ENCODE measurements at places on chromosomes 2 and 18. TPM values are rescaled to one million over a fixed set of nuclear protein-coding genes. Genes with fewer than 3 reads are reported as not detected.
A peak's percentile ranks its signal among the peaks of the same experiment; 100 is the strongest.

GRCh38 chr2:42494355-42495233 is 812 bp upstream of the KCNG3 start:
- peak; percentile 90 for DNase-seq

DNA sequence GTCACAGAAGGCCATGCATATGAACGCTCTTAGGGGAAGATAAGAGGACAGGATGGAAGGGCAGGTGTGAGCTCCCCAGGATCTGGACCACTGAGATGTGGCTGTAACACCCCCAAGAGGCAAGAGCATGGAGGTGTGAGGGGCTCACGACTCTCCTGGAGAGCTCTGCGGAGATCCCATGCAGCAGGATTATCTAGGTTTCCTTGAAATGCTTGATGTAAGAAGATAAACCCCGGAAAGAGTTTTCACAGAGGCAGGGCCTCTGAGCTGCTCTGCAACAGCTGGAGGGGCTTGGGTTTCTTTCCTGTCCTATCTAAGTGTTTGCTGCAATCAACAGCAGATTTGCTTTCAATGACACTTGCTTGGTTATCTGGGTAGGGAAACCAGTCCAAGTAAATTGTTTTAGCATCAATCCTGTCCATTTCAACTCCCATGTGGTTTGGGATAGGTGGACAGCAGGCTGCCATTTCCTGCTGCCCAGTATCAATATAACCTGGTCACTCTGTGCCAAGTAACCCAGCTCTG is 138.9 kb downstream of the SMAD2 start:
- DNase-seq, result no peak

DNA sequence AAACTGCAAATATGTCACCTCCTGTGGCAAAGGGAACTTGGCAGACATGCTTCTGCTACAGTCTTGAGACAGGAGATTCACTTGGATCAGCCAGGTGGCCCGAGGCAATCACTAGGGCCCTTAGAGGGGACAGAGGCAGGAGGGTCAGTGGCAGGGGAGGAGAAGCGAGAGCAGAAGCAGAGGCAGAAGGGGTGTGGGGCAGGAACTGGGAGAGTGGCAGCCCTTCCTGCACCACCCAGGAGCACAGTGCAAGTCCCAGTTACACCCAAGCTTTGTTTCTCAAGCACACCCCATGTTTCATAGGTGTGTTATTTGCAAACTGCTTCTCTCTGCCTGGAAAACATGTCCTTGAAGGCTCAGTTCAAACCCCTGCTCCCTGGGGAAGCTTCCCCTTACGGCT is 309.7 kb upstream of the MYT1L start:
- DNase-seq, result no peak

The IL1F10 gene
- not detected for total RNA-seq

The ABCB11 gene
- total RNA-seq, result 0.03 TPM

The TSPYL6 gene
- total RNA-seq, result not detected

The ELOA2 gene
- total RNA-seq, result not detected

The ZC3H6 gene
- 2.0 TPM for total RNA-seq

- DNase-seq, result peak; percentile 80
Observed at GRCh38 chr2:52976143-52976949, 791.3 kb upstream of the CHAC2 start.

DNA sequence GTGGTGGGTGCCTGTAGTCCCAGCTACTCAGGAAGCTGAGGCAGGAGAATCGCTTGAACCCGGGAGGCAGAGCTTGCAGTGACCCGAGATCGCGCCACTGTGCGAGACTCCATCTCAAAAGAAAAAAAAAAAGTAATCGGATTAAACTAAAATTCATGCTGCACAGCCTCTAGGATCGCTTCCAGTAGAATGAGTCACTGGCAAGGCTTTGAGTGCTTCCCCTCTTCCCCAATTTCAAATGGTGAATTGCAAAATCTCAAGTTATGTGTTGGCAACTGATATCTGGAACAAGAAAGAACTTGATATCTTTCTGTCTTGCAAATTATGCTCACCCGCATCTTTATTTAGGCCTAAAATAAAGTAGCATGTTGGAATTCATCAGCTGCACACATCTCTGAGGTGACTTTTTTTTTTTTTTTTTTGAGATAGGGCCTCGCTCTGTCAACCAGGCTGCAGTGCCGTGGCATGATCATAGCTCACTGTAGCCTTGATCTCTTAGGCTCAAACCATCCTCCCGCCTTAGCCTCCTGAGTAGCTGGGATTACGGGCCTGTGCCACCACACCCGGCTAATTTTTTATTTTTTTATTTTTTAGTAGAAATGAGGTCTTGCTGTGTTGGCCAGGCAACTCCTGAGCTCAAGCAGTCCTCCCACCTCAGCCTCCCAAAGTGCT is 12.7 kb downstream of the TTC39C start:
- DNase-seq, result no peak

DNA sequence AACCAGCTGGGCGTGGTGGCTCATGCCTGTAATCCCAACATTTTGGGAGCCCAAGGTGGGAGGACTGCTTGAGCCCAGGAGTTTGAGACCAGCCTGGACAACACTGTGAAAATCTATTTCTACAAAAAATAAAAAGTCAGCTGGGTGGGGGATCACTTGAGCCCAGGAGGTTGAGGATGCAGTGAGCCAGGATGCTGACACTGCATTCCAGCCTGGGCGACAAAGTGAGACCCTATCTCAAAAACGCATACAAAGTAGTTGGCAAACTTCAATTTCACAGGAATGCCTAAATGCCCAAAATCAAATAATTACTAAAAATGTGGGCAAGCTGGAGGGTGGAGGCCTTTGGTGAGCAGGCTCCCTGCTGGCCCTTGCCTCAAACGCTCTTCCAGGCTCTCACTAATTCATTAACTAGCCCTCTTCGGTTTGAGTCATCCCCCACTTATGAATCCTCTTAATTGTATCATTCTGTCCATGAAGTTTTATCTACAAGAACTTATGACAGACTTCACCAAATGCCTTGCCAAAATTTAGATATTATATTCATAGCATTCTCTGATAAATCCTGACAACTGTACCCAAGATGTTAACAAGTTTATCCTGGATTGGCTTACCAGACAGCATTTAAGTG is 68.7 kb upstream of the ZFP36L2 start:
- DNase-seq, result no peak

- no peak for DNase-seq
Observed at GRCh38 chr18:9838144-9838877, 47.5 kb upstream of the TXNDC2 start.

- no peak for DNase-seq
Observed at GRCh38 chr18:70377857-70378701, 89.2 kb downstream of the SOCS6 start.

GRCh38 chr2:19369341-19369955 is 11.0 kb upstream of the OSR1 start:
- peak; percentile 59 for DNase-seq

GRCh38 chr2:222518570-222519381 is 94.4 kb downstream of the SGPP2 start:
- no peak for DNase-seq

- no peak for DNase-seq
Observed at GRCh38 chr2:136394136-136395060, 276.4 kb upstream of the CXCR4 start.

The ANKRD30BL gene
- total RNA-seq, result not detected

DNA sequence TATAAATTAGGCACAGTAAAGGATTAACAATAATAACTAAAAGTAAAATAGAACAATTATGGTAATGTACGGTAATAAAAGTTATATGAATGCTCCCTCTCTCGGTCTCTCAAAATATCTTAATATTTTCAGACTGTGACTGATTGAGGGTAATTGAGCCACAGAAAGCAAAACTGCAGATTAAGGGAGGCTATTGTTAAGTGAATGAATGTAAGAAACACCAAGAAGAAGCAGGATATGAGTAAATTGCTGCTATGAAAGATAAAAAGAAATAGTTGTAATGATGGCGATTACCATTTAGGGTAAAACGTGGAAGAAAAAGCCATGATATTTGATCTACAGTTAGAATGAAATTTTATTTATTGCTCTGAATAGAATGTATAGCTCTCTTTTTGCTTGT is 24.1 kb downstream of the GULP1 start:
- peak; percentile 59 for DNase-seq

The RSAD2 gene
- total RNA-seq, result 0.48 TPM

DNA sequence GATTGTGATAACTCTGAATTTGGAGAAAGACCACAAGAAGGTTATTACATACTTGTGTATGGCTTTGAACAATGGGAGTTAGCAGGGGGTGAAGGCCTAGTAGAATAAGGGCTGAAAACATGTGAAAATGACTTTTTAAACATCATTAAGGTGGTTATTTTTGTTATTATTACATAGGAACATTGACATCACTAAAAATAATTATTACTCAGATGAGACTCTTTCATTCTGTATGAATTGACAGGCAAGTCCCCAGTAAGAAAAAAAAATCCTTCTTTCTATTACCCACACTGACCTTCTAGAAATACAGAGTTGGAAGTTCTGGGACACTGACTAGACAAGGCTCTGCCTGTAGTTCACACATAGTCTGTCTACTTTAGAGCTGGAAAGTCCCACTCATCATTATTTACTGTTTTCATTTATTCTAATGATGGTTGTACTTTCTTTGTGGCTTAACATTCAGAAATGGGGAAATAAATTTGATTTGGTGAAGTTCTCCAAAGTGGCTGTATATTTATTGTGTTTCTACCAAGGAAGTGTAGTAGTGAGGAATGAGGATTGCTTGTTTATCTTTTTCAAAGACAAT is 219.6 kb upstream of the EPAS1 start:
- no peak for DNase-seq

DNA sequence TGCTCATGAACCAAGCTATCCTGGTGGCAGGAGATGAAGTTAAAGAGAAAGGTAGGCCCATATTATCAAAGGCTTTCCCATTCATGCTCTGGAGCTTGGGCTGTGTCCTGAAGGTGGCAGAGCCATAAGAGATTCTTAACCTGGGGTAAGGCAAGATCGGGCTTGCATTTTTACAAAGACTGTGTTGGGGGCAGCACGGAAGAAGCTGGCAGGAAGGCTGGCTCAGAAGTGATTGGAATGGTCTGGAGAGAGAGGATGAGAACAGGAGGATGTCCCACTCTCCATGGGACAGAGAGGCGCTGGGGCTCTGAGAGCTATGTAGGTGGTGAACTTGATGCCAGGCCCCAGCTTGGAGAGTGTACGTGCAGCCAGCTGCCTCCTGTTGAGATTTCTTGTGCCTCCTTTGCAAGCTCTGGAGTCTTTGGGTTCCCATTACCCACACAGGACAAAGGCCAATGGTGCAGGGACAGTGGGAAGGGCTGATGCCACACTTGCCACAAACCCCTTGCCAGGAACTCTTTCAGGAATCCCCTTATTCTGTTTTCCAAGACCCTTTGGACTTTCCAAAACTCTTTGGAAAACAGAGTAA is 40.6 kb upstream of the FZD5 start:
- no peak for DNase-seq

DNA sequence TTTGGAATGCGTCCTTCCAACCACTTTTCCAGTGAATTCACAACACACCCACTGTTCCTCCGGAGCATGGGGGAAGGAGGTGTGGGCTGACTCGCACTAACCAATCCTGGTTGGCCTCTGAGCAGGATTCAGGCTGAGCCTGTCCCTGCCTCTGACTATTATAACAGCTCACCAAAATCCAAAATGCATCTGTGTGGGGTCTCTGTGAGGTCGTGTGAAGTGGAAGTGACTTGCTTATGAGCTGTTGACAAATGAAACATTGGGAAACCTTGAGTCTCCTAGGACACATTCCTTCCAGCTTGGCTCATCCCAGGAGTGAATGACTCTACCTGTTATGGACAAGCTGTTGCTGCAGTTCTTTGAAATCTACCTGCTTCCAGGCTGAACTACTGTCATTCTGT is 1.5 kb downstream of the CIDEA start:
- DNase-seq, result peak; percentile 10

The C2orf80 gene
- 0.45 TPM for total RNA-seq

DNA sequence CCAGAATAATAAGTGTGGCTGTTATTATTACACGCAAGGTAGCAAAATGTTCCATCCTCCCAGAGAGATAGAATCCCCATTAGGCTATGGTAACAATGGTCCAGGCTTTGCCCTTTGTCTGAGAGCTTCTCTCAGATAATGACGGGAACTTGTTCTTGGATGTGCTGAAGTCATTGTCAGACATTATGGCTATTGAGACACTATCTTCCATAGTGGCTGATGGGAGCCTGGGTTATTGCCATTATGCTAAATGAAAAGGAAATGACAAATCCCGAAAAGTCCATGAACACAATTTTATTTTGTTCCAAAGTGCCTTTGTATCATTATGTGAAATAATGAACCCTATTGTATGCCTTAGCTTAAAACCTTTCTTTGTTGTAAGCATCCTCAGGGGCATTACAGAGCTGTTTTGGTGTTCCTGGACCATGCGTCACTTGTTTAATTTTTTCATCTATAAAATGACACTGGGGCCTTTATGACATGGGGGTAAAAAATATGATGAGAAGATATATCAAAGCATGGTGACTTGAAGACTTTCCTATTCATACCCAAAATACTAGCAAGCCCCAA is 218.5 kb downstream of the KCNS3 start:
- peak; percentile 97 for DNase-seq

DNA sequence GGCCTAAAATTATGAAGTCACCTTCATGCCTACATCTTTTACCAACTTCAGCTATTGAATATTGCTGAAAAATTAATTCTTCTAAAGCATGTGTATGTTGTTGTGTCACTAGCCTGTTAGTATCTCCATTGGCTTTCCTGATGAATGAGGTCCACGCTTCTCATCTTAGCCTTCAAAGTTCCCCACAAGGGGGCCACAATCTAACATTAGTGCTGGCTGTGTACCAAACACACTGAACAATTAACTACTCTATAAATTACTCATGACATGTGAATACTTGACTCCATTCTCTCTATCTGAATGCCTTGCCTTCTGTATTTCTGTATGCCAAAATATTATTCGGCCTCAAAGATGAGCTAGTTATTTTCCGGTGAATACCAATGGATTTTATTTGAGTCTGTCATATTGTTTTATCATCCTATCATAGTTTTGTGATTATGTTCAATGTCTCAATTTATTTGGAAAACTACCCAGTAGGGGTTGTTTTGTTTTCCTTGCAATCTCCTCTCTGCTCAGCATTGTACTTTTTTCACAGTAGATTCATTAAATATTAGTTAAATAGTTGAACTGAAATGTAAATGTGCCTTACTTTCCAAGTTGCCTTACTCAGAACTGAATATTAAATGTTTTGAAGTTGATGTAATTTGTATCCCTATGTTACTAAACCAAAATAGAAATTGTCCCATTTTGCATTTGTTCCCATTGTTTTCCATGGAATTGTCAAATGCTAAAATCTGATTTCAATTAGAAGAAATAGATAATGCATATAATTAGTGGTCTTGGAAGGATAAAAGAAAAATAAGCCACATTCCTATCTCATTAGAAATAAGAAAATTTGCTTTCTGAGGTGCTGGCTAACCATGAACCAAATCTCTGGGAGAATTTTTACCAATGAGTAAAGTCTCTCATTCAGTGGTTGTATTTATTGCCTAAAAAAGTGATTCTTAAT is 208.4 kb upstream of the COL3A1 start:
- DNase-seq, result peak; percentile 70

The ARHGEF4 gene
- total RNA-seq, result 2.9 TPM

- no peak for DNase-seq
Observed at GRCh38 chr18:22470248-22471235, 52.8 kb upstream of the CTAGE1 start.

GRCh38 chr2:46806526-46806925 is 109.1 kb downstream of the MCFD2 start:
- DNase-seq, result no peak
